NCI-H774 (cell line): ENCODE measurements at places on chromosomes 2 and 18.

DNA sequence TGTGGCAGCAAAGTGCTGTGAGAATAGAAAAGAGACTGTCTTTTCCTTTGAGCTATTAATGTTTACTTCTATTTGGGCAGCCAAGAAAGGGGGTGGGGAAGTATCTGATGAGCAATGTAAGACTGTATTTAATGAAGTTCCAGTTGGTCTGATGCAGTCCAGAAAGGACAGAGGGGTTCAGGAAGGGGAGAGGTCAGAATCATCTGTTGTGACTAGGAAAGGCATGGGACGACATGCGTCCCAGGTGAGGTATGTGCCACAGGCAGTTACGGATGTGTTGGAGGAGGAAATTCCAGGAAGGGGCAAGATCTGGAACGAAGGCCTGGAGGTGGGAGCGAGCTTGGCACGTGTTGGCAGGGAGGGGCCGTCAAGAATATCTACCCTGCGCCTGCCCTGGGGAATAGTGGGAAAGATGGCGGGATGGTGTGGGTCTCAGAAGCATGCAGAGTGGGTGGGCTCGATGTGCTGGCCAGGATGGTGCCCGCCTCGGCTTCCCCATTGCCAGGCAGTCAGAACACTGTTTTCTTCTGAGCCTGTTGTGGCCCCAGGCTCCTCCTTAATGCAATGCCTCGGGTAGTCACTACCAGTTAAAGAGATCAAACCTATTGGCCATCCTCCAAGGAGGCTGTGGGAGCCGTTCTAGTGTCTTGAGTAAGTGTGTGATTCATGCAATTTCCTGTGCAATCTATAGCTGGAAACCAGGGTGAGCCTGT, 57.8 kb upstream of the TXNDC2 start:
- DNase-seq, result no peak

- DNase-seq, result no peak
These were observed 127.4 kb downstream of the ARHGEF4 start for GRCh38 chr2:130963849-130964793.

DNA sequence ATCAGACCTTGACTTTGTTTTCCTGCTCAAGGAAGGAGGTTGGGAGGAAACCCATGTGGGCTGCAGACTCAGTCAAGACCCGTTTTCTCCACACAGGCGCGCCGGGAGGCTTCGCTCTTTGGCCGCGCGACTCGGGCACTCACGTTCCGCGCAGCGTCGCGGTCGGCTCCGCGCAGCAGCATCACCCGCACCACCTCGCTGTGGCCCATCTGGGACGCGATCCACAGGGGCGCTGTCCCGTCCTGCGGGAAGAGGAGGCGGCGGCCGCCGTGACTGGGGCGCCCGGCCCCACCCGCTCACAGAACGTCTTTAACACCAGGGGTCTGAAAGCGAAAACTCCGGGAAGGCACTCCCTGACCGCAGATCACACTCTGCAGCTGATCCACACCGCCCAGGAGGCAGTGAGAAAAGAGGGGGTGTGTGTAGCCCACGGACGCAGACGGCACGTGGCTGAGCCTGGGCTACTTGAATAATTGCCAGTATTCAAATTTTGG, 33.1 kb upstream of the NPC1 start:
- DNase-seq, result no peak

DNA sequence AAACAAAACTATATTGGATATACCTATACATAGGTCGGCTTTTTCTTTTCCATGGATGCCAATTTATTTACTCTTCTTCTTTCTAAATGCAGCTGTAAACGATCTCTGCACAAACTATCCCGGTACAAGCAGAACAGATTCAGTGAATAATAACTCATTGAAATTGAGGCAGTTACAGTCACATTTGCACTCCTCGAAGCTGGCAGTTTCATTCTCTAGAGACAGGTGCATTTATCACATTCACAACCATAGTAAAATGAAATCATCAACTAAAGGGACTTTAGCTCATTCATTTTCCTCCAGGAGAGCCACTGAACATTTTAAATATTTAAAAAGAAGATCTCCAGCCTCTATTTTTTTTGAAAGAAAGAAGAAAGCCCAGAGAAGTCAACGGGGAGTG, 551.7 kb downstream of the LRP1B start:
- no peak for DNase-seq

DNA sequence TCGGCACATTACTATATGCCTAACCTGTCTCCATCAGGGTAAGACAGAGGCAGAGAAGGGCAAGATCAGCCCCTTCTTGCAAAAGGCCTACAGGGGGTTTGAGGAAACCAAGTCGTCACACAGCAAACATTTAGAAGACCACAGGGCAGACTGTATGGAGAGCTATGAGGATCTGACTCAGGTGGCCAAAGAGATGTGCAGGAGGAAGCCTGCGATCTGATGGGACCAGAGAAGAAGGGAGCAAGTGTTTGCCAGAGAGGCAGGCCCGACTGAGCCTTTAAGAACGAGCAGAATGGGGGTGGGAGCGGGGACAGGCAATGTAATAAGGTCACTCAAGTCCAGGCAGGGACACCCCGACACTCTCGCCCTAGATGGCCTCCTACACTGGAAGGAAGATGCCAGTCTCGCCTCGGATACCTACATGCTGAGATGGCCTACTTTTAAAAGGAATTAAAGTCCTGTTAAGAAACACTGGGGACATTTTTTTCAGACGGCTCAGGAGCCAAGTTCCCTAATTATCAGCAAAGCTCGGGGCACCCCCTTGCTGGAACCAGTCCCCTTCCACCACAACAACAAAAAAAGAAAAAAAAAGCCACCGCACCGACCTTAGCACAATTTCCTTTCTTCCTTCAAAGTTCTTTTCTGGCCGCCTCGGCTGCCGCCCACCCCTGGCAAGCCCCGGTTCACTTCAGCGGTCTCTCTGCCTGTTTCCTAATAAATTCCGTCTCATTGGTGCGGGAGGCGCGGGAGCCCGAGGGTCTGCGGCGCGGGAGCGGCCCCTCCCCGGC, 1.5 kb downstream of the SFXN5 start:
- no peak for DNase-seq

DNA sequence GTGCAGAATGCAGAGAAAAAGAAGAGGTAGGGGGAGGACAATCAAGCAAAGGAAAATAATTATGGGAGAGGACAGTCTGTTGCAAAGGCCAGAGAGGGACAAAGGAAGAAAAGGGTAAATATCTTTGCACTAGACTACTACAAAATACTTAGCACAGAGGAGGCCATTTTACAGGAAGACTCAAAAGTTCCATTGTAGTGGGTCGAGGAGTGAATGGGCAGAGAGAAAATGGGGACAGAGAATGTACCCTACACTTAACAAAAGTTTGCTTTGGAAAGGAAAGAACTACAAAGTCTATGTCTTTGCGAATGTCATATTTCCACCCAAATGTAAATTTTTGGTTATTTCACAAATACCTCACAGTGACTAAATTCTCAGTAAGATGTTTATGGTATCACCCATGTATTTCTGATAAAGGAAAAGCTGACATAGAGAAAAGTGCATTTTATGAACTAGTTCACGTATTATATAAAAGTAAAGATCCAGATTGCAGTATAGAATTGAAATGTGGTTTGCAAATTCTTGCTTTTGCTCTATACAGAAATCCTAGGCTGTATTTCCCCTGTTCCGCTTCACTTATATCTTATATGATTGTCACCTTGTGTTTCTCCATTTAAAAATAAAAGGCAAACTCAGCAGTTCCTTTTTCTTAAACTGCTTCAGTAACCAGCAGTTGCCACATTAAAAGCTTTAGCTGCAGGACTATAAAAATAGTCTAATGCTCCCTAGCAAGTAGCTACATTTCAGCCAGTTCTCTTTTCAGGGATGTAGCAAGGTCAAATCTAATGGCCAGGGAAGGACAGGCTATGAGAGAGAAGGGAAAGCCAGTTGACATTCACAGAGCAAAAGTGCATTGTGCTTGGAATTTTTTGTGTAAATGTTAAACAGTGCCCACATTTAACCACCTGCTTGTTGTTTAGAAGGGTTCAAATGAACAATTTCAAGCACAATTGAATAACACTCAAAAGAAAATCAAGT, 79.7 kb upstream of the CYTIP start:
- DNase-seq, result no peak

DNA sequence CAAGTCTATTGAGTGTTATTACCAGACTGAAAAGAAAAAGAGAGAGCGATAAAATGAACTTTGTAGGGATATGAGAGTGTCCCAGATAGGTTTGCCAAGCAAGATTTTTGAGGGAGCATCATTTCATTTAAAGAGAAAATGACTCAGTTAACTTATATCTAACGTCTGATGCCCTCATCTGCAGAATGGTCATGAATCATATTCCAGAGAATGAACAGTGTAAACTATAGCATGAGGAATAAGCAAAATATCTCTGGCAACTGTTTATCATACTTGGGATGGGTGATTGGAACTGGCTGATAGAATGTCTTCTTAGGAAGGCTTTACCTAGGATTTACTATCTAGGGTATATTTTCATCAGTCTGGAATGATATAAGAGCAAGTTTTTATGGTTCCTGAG, 289.4 kb downstream of the CMPK2 start:
- no peak for DNase-seq

- no peak for DNase-seq
These were observed 597.8 kb downstream of the DCC start for GRCh38 chr18:52937840-52938239.
